ENCODE measurements at places on chromosomes 1 and 21. TPM values are rescaled to one million over a fixed set of nuclear protein-coding genes. Genes with fewer than 3 reads are reported as not detected.

GRCh38 chr1:202182040-202182877, 11.3 kb upstream of the LGR6 start:
- DNase-seq: no peak

Gene SPATA21
- not detected for total RNA-seq

DNA sequence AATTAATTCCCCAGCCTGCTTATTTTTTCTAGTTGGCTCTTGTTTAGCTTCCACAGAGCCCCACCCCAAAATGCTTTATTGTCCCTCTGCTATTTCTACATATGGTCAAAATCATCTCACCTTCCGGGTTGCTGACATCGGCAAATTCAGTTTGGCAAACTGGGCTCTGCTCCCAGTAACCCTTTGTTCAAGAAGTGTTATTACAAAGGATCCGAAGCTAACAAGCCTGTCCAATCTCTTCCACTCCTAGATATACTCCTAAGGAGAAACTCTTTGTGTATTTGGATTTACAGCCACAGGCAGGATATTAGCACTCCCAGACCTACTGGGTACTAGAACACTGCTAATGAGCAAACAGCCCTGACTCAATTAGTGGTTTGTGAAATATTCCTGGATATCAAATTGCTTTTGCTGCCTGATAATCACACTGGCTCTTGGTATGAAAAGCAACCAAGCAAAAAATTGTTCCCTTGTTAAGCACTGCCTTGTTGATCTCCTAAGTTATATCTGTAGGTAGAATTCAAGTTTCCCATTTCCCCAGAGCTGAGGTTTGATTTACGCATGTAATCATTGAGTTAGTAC, 4.0 kb downstream of the JUN start:
- peak; percentile 86 for DNase-seq

GRCh38 chr1:3777078-3777547, 4.6 kb downstream of the SMIM1 start:
- DNase-seq: no peak

Gene GCLM
- total RNA-seq: 8.4 TPM

DNA sequence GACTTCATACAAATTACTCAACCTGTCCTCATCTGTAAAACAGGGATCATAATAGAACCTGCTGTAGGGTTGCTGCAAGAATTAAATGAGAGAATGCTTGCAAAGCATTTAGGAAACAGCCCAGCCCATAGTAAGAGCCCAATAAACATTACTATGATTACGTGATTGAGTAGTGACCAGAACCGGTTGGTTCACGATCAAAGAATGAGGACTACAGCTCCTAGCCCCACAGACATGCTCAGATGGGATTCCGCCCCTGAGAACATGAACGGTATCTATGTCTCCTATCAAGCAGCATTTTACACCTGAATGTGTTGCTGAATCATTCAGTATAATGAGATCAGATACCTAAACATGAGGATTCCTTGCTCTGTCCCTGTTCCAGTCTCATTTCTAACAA, 104.8 kb upstream of the ZNF648 start:
- DNase-seq: no peak

DNA sequence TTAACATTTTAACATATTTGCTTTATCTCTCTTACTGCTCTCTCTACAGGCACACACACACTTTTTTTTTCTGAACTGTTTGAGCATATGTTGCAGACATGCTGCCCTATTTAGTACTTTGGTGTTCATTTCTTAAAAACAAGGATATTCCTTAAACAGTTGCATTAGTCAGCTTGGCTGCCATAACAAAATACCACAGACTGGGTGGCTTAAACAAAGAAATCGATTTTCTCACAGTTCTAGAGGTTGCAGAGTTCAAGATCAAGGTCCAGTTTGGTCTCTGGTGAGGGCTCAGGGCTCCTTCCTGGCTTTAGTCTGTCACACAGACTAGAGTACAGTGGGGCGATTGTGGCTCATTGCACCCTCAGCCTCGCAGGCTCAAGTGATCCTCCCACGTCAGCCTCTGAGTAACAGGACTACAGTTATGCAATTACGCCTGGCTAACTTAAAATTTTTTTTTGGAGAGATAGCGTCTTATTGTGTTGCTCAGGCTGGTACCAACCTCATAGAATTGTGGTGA, 46.7 kb downstream of the RPRD2 start:
- no peak for DNase-seq

- no peak for DNase-seq
These were observed 22.1 kb downstream of the LRRC71 start for GRCh38 chr1:156942576-156942975.

- no peak for DNase-seq
These were observed 97.2 kb downstream of the LAMC2 start for GRCh38 chr1:183283286-183283685.

Gene CFAP107
- not detected for total RNA-seq

GRCh38 chr1:214106375-214106774, 118.6 kb downstream of the PROX1 start:
- no peak for DNase-seq

DNA sequence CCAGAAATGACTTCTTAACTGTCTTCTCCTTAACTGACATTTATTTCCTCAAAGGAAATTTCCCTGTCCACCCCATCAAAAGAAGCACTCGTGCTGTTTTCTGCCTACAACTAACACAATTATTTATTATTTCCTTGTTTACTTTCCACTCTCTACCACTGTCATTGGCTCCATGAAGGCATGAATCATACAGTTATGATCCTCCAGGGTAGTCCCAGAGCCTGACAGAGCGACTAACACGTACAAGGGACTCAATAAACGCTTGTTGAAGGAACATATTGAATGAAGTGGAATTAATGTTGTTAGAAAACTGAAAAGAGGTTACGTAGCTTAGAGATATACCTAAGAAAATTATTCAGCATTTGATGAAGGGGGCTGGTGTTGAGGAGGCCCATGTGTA, 20.9 kb downstream of the GREM2 start:
- no peak for DNase-seq

Gene GPATCH4
- 8.7 TPM for total RNA-seq

GRCh38 chr1:232699814-232700213, 69.9 kb upstream of the SIPA1L2 start:
- no peak for DNase-seq

- no peak for DNase-seq
These were observed 46.3 kb downstream of the HTR6 start for GRCh38 chr1:19710825-19711611.

- no peak for DNase-seq
These were observed 1.6 kb downstream of the KIF17 start for GRCh38 chr1:20716232-20716631.

DNA sequence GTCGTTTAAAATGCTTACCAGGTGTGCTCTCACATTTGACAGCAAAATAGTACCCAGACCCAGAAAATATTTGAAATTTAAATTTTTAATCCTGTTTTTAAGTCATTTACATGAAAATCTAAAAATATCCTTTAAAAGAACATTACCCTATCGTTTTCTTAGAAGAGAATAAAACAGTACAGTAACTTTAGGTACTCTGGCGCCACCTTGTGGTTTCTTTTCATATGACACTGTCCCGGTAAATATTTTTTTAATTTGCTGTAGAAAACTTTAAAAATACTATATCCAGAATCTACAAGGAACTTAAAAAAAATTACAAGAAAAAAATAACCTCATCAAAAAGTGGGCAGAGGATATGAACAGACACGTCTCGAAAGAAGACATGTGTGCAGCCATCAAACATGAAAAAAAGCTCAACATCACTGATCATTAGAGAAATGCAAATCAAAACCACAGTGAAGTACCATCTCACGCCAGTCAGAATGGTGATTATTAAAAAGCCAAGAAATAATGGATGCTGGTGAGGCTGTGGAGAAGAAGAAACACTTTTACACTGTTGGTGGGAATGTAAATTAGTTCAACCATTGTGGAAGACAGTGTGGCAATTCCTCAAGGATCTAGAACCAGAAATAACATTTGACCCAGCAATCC, 129.2 kb downstream of the RGS21 start:
- peak; percentile 40 for DNase-seq

DNA sequence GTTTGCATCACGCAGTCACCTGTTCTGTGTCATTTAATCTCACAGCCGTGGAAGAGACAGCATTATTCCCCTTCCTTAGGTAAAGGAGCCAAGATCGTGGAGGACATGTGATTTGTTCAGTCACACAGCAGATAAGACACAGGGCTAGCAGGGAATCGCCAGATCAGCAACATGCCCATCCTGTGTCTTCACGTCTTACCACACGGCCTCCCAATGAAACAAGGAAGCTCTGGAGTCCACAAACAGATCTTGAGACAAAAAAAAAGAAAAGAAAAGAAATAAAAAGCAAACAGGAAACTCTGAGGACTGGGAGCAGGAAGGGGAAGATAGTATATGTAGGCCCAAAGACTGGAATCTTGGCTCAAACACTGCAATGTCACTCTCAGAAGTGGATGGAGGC, 155.3 kb downstream of the ADSS2 start:
- DNase-seq: no peak

DNA sequence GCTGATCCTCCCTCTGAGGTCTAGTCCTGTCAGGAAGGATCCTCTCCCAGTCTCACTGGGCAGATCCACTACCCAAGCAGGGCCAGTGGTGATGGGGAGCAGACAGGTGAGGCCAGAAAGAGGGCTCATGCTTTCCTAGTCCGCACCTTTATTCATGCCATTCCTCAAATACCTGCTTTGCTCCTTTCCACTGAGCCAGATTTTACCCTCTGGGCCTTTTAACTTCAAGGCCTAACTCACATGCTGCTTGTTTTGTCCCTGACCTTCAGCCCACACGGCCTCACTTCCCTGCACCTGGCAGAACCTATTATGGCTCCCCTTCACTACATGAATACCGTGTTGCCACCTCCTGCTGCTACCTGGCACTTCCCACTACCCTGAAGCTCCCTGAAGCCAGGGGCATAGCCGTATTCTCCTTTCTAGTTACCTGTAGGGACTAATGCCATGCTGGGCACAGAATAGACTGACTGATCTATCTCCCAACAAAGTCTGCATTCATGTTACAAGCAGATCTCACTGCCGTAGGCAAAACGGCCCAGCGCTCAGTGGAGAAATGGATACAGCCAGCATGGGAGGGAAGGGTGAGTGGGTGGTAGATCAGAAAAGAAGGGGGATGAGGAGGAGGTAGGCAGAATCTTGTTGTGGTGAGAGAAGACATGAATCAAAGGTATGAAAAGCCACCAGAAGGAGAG, 36.1 kb upstream of the GOLT1A start:
- no peak for DNase-seq

DNA sequence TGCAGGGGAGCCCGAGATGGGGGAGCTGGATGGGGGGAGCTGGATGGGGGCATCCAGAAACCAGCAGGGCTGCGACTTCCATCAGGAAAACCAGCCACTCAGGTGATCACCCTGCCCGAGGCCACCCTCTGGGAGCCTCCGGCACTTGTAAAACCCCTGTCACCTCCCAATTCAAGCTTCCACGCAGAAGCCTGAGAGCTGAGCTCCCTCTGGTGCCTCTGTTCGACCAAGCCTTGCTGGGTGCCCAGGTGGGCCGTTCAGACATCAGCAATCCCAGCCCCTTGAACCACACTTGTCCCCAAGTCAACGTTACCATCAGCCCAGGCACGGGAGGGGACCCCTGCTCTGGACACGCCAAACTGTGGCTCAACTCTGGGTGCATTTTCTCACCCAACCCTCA, 59.6 kb downstream of the MEGF6 start:
- DNase-seq: no peak

DNA sequence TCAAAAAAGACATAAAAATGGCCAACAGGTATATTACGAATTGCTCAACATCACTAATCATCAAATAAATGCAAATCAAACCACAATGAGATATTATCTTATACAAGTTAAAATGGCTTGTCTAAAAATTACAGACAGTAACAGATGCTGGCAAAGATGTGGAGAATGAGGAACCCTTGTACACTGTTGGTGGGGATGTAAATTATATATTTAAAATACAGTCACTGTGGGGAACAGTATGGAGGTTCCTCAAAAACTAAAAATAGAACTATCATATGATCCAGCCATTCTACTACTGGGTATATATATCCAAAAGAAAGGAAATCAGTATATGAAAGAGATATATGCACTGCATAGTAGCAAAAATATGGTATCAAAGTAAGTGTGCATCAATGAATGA, 1037.2 kb upstream of the B3GALT2 start:
- no peak for DNase-seq

Gene RIPPLY3
- total RNA-seq: 0.20 TPM

- no peak for DNase-seq
These were observed 8.8 kb upstream of the THEMIS2 start for GRCh38 chr1:27863538-27863915.

Gene TMCC2
- total RNA-seq: 16.5 TPM

Gene RHD
- 2.3 TPM for total RNA-seq

Gene PROK1
- not detected for total RNA-seq

Gene UBE2U
- total RNA-seq: not detected

DNA sequence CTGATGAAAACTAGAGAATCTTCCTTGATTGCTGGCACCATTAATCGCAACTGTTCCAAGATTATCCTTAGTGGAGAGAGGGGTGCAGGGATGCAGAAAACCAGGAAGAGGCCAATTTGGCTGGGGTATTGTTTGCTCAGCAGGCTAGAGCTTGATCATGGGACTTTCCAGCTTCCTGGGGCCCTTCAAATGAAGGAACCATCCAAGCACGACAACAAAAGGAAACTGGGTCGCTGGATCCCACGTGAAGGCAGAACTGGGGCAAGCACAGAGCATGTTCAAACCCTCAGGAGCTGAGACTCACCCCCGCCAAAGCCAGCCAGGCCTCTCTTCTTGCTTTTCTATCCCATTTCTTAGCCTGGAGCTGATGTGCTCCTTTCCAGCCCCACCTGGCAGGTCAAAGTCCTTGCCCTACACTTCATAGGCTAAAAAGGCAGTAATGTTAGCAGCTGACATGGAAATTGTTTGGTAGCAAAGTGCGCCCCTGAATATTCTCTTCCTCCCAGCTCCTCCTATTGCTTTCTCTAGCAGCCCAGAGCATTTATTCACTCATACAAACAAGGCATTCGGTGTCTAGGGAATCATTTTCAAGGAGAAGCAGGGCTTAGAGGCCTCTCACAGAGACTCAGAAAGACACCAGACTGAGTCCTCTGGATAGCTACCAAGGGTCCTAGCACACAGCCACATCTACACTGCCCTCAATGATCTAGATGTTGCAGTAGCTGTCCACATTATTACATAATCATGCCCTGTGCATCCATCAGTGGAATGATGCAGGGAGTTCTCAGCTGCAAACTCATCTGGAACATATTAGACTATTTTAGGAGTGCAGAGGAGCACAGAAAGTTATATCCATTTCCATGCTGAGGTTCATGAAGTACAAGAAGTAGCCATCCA, 11.5 kb downstream of the KCNA2 start:
- DNase-seq: no peak

DNA sequence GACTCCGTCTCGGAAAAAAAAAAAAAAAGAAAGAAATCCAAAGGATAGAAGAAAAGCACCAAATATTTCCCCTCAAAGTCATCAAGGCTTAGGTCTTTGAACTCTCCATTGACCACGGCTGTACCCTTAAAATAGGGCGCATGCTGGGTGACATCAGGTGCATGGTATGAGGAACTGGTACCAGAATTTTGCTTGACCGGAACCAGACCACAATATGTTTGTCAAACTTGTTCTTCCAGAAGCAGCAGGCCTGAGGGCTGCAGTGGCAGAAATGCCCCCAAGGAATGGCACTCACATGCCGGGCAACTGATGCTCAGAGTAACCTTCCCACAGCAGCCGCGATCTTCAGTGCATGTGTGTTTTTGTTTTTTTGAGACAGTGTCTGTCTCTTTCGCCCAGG, 21.0 kb downstream of the RCC1 start:
- no peak for DNase-seq

- no peak for DNase-seq
These were observed 2.0 kb upstream of the B3GALT5 start for GRCh38 chr21:39610703-39611102.

Gene MYBPH
- total RNA-seq: 2.1 TPM

Gene ATAD3C
- 0.39 TPM for total RNA-seq

Gene HSPA6
- total RNA-seq: 8.2 TPM

Measured in skin of body (tissue), 3 donors.